ENCODE measurements at places on chromosomes 11 and 22. TPM values are rescaled to one million over a fixed set of nuclear protein-coding genes. Genes with fewer than 3 reads are reported as not detected.

GRCh38 chr11:32723332-32723731 is 71.1 kb downstream of the CCDC73 start:
- DNase-seq = no peak
- no peak overlapping the region for H3K27ac ChIP-seq
- no peaks in the 10 kb centered on the region for H3K27me3 ChIP-seq
- H3K4me1 ChIP-seq = no peaks in the 10 kb centered on the region

GRCh38 chr11:70489276-70489675 is 90.9 kb downstream of the CTTN start:
- no peak for DNase-seq
- H3K27me3 ChIP-seq = peaks cover 8% of the 10 kb centered on the region

- no peaks in the 10 kb centered on the region for H3K4me1 ChIP-seq
- no peak for DNase-seq
- peaks cover 8% of the 10 kb centered on the region for H3K36me3 ChIP-seq
- H3K4me3 ChIP-seq = no peak overlapping the region
- no peak overlapping the region for H3K27ac ChIP-seq
These were observed 99.9 kb downstream of the CD44 start for GRCh38 chr11:35238882-35239281.

PNPLA3 gene
- total RNA-seq = 14.7 TPM

GRCh38 chr22:43554259-43554636 is 142.4 kb downstream of the MPPED1 start:
- H3K4me3 ChIP-seq = no peak overlapping the region
- H3K4me1 ChIP-seq = no peaks in the 10 kb centered on the region

CALCB gene
- total RNA-seq = 0.74 TPM

All from glutamatergic neuron (in vitro differentiated cells).